Left lung (tissue), 14 donors: ENCODE measurements at places on chromosomes 6 and 20. TPM values are rescaled to one million over a fixed set of nuclear protein-coding genes. Genes with fewer than 3 reads are reported as not detected.

DNA sequence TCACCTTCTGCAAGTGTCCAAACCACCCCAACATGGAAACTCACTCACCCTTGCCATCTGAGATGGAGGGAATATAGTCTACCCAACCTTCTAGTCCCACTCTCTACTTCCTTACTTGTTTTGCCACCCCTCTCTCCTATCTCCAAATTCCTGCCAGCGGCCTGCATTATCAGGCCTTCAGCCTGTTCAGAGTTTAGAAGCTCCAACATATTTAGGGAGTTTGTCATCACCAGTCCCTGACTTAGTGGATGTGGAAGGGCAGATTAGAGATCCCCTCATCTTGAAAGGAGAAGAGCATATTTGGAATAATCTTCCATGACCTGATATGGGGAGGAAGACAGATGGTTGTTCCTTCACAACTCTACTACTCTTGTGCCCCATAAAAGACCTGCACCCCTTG, 281.4 kb upstream of the MAP3K7 start:
- DNase-seq = no peak
- no peak overlapping the region for H3K4me3 ChIP-seq
- H3K4me1 ChIP-seq = no peaks in the 10 kb centered on the region

- H3K36me3 ChIP-seq = no peaks in the 10 kb centered on the region
- H3K4me1 ChIP-seq = peaks cover 8% of the 10 kb centered on the region
- H3K27ac ChIP-seq = peak overlapping the region; percentile 62
- no peak for DNase-seq
- H3K4me3 ChIP-seq = no peak overlapping the region
- no peaks in the 10 kb centered on the region for H3K27me3 ChIP-seq
These were observed 30.1 kb downstream of the REPS1 start for GRCh38 chr6:138957903-138958302.

GRCh38 chr6:119331663-119332286, 17.8 kb downstream of the MAN1A1 start:
- peaks cover 33% of the 10 kb centered on the region for H3K4me1 ChIP-seq
- H3K27me3 ChIP-seq = no peaks in the 10 kb centered on the region
- no peaks in the 10 kb centered on the region for H3K36me3 ChIP-seq
- no peak overlapping the region for H3K4me3 ChIP-seq
- no peak overlapping the region for H3K27ac ChIP-seq

- peak overlapping the region; percentile 92 for H3K27ac ChIP-seq
- no peak overlapping the region for H3K4me3 ChIP-seq
- no peaks in the 10 kb centered on the region for H3K27me3 ChIP-seq
- H3K4me1 ChIP-seq = peaks cover 41% of the 10 kb centered on the region
These were observed 75.9 kb upstream of the MYL9 start for GRCh38 chr20:36465109-36466080.

- H3K4me3 ChIP-seq = peak overlapping the region; percentile 32
- H3K36me3 ChIP-seq = no peaks in the 10 kb centered on the region
- no peaks in the 10 kb centered on the region for H3K27me3 ChIP-seq
- peak overlapping the region; percentile 79 for H3K27ac ChIP-seq
- DNase-seq = peak; percentile 88
These were observed 6.7 kb upstream of the DDR1 start for GRCh38 chr6:30877419-30878262.

Gene POU3F2
- polyA plus RNA-seq = 0.10 TPM

DNA sequence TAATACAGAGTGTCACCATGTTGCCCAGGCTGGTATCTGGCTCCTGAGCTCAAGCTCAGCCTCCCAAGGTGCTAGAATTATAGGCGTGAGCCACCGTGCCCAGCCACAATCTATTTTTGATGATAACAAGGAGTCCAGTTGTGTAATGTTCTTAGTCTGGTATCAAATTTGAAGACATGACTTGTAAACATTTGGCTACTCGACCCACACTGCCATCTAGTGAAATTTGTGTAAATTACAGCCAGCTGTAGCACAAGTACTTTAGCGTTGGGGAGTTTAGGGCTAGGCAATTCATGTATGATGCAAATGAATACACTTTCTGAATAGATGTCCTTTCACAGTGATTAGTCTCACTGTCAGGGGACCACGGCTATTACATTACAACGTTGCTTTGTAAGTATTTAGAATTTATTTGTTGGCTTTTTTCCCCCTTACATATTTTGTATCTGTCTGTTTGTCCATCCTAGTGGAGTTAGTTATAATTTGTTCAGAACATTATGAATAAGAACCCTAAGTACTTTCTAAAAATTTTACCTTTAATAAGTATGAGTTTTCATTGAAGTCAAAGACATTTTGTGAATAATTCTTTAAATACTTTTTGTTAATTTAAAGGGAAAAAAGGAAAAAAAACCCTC, 139.7 kb downstream of the PRDM13 start:
- H3K4me1 ChIP-seq = no peaks in the 10 kb centered on the region
- no peak overlapping the region for H3K27ac ChIP-seq
- no peaks in the 10 kb centered on the region for H3K27me3 ChIP-seq
- H3K36me3 ChIP-seq = no peaks in the 10 kb centered on the region
- no peak for DNase-seq
- no peak overlapping the region for H3K4me3 ChIP-seq

Gene BTBD3
- 56.4 TPM for polyA plus RNA-seq

GRCh38 chr6:50270415-50270814, 220.7 kb upstream of the DEFB112 start:
- no peaks in the 10 kb centered on the region for H3K36me3 ChIP-seq
- no peak for DNase-seq
- H3K27ac ChIP-seq = no peak overlapping the region
- no peak overlapping the region for H3K4me3 ChIP-seq

DNA sequence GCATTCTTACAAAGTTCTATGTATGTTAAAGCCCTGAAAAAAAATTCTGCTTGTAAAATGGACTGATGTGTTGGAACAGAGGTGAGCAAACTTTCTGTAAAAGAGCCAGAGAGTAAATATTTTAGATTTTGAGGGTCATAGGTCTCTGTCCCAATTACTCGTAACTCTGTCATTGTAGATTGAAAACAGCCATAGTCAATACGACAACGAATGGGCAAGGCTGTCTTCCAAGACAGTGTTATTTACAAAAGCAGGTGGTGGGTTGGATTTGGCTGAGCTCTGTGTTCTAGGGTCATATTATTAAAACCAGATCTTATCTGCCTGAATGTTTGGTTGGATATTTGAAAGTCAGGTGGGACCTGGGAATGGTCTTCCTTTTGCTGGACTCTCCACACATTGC, 135.2 kb downstream of the EYA2 start:
- H3K27me3 ChIP-seq = no peaks in the 10 kb centered on the region
- no peak overlapping the region for H3K4me3 ChIP-seq
- no peak for DNase-seq
- peaks cover under 1% of the 10 kb centered on the region for H3K4me1 ChIP-seq
- no peak overlapping the region for H3K27ac ChIP-seq

Gene PTK6
- polyA plus RNA-seq = 0.74 TPM

DNA sequence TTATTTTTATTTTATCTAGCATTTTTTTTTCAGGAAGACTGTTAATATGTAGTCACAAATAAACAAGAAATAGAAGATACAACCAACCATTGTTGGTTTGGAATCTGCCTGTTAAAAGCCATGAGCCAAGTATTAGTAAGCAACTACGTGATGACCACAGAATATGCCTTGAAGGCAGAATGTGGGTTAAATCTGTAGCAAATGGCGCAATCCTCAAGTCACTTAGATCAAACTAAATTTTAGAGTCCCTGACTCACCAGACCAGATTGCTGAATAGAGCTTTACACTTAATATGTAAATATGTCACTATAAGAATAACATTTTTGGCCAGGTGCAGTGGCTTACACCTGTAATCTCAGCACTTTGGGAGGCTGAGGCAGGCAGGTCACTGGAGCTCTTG, 800.1 kb upstream of the CITED2 start:
- no peaks in the 10 kb centered on the region for H3K27me3 ChIP-seq
- H3K36me3 ChIP-seq = no peaks in the 10 kb centered on the region

DNA sequence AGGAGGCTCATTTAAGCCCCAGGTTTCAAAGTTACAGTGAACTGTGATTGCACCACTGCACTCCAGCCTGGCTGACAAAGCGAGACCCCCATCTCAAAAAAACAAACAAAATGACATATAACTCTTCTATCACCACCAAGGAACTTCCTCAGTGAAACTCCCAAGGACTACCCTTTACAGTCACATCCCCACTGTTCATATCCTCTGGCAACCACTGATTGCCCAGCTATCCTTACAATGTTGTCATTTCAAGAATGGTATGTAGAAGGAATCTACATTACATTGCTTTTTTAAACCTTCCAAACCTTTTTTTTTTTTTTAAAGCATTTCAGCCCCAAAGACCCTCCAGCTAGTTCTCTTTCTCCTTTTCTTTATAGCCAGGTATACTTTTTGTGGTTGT, 123.1 kb upstream of the CARMIL1 start:
- H3K4me3 ChIP-seq = no peak overlapping the region
- H3K4me1 ChIP-seq = no peaks in the 10 kb centered on the region
- H3K36me3 ChIP-seq = no peaks in the 10 kb centered on the region
- H3K27me3 ChIP-seq = no peaks in the 10 kb centered on the region
- no peak overlapping the region for H3K27ac ChIP-seq

- no peak overlapping the region for H3K4me3 ChIP-seq
- no peaks in the 10 kb centered on the region for H3K27me3 ChIP-seq
- H3K4me1 ChIP-seq = no peaks in the 10 kb centered on the region
- H3K36me3 ChIP-seq = no peaks in the 10 kb centered on the region
These were observed 188.1 kb upstream of the PMEPA1 start for GRCh38 chr20:57897891-57898290.

Gene TREM1
- 2.1 TPM for polyA plus RNA-seq

Gene WFDC13
- not detected for polyA plus RNA-seq

Gene HCRTR2
- not detected for polyA plus RNA-seq

GRCh38 chr6:70706491-70707123, 38.9 kb downstream of the SMAP1 start:
- no peak overlapping the region for H3K4me3 ChIP-seq
- H3K4me1 ChIP-seq = peaks cover 5% of the 10 kb centered on the region
- no peaks in the 10 kb centered on the region for H3K27me3 ChIP-seq
- no peak for DNase-seq
- H3K27ac ChIP-seq = no peak overlapping the region
- no peaks in the 10 kb centered on the region for H3K36me3 ChIP-seq

- H3K4me3 ChIP-seq = no peak overlapping the region
- no peaks in the 10 kb centered on the region for H3K27me3 ChIP-seq
- peak overlapping the region; percentile 69 for H3K27ac ChIP-seq
These were observed 81.9 kb downstream of the ZMYND8 start for GRCh38 chr20:47274401-47275108.

GRCh38 chr6:21772884-21773575, 179.5 kb downstream of the SOX4 start:
- no peak overlapping the region for H3K27ac ChIP-seq
- no peaks in the 10 kb centered on the region for H3K27me3 ChIP-seq
- no peak for DNase-seq
- H3K36me3 ChIP-seq = no peaks in the 10 kb centered on the region
- peaks cover 3% of the 10 kb centered on the region for H3K4me1 ChIP-seq
- no peak overlapping the region for H3K4me3 ChIP-seq

DNA sequence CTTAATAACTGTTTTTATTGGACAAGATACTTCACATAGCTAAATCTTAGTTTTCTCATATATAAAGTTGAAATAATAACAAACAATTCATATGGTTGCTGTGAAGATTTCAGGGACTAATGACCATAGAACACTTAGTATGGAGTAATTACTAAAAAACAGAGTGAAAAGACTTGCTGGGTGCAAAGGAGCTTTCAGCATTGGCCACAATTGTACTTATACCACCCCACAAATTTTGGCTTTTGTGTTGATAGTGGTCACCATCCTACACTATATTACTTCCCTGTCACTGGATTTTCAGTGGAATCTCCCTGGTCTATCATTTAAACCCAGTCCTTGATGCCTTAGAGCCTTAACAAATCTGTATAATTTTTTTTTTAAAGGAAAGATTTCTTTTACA, 398.6 kb upstream of the EPHA7 start:
- no peaks in the 10 kb centered on the region for H3K36me3 ChIP-seq
- DNase-seq = no peak
- no peak overlapping the region for H3K27ac ChIP-seq
- H3K4me3 ChIP-seq = no peak overlapping the region
